Frontal cortex (tissue), 4 donors: ENCODE measurements at places on chromosomes 13 and 19.

DNA sequence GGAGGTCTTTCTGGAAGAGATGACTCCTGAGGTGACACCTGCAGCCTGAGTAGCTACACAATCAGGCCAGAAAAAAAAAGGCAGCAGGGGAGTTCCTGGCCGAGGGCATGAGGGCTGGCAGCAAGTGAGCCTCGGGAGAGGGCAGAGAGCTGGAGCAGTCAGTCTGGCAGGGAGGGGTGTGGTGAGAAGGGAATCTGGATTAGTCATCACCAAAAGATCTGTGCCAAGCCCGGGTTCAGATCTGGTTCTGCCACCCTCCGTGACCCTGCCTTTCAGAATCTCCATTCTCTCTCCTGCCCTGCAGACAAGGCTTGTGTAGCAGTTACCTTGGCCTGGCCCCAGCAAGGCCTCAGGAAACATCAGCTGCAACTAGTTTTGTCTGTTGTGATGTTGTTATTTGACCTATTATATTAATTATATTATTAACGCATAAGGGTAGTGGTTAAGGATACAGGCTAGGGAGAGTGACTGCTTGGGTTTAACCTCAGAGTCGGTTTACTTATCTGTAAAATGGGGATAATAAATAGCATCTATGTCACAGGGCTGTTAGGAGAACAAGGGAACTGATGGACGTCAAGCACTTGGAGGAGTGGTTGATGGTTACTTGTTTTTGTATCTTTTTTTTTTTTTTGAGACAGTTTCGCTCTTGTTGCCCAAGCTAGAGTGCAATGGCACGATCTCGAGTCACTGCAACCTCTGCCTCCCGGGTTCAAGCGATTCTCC lies 2.7 kb upstream of the CAPNS1 start:
- no peak for DNase-seq

DNA sequence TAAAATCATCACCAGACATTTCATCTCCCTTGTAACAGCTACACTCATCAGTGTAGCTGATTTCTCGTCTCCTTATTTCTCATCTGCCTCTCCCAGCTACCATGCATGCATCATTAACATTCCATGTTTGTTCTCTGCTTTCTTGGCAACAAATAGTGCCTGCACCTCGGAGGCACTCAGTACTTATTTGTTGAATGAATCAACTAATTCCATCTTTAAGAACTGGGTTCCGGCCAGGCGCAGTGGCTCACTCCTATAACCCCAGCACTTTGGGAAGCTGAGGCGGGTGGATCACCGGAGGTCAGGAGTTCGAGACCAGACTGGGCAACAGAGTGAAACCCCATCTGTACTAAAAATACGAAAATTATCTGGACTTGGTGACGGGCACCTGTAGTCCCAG lies 63.9 kb upstream of the GTF3A start:
- DNase-seq, result no peak

DNA sequence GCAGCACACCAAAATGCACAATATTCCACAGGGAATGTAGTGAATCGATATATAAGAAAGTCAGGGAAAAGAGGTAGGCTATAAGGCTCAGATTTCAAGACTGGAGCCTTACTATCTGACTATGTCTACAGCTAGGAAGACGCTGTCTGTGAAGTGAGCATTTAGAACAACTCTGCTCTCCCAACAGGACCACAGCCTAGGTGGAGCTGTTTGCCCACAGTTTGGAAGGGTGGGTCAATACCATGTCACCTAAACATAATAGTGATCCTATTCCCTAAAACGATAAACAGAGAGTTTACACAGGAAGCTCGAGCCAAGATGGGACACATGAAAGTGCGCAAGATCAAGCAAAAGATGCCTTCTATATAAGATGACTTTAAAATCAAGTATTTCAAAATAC lies 2486.0 kb upstream of the PCDH20 start:
- DNase-seq, result no peak

- no peak for DNase-seq
Observed at GRCh38 chr13:42272804-42273175, 838 bp downstream of the AKAP11 start.

- no peak for DNase-seq
Observed at GRCh38 chr19:30857966-30858490, 485.8 kb downstream of the ZNF536 start.

- no peak for DNase-seq
Observed at GRCh38 chr19:1366899-1367870, 16.5 kb upstream of the NDUFS7 start.

DNA sequence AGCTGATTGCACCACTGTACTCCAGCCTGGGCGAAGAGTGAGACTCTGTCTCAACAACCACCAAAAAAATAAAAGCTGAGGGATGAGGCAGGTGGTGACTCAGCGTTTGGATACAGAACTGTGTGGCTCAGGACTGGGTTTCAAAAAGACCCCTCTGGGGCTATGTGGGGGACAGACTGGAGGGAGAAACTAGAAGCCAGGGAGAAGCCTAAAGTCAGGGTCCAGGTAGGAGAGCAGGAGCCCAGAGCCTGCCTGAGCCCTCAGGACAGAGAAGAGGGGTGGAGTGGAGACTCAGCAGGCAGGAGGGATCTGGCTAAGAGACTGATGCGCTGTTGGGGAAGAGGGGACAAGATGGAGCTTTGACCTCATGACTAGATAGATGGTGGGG lies 1.8 kb upstream of the CD37 start:
- no peak for DNase-seq

- DNase-seq, result no peak
Observed at GRCh38 chr13:49571299-49572240, 13.8 kb downstream of the RCBTB1 start.

DNA sequence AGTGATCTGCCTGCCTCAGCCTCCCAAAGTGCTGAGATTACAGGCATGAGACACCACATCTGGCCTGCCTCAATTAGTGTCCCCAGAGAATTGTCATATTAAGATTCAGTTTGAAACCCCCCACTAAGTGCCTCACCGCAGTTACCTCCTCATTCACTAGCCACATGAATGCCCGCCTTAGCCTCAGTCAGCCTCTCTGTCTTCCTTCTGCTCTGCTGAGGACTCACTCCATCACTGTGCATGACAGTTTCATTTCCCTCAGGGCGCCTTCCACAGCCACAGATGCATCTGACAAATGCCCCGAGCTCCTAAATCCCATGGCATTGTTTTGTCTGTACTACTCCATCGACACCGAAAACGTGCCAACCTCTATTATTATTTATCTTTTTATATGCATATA lies 23.3 kb downstream of the MIPEP start:
- no peak for DNase-seq

- DNase-seq, result no peak
Observed at GRCh38 chr13:20669162-20669561, 34.3 kb upstream of the IL17D start.

DNA sequence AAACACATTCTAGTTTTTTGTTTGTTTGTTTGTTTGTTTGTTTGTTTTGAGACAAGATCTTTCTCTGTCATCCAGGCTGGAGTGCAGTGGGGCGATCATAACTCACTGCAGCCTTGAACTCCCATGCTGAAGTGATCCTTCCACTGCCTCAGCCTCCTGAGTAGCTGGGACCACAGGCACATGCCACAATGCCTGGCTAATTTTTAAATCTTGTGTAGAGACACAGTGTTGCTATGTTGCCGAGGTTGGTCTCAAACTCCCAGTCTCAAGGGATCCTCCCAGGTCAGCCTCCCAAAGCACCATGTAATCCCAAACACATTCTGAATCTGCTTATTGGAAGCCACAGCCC lies 15.8 kb downstream of the PLA2G4C start:
- no peak for DNase-seq

DNA sequence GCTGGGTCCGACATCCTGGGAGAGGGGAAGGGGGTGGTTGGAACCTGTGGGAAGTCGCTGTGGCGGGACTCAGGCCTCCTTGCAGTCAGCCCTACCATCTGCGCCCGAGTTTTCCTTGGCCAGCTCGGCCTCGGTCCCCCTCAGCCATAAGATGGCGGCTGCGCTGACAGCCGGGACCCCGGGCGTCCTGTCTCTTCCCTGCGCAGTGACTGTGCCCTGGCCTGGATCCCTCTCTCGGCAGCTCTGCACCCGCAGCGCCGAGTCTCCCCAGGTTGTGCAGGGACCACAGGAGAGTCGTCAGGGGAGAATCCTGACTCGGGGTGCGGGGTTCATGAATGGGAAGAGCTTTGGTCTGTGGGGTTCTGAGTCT lies 345 bp downstream of the ZNF257 start:
- no peak for DNase-seq

- no peak for DNase-seq
Observed at GRCh38 chr13:80382576-80382975, 41.6 kb upstream of the SPRY2 start.

DNA sequence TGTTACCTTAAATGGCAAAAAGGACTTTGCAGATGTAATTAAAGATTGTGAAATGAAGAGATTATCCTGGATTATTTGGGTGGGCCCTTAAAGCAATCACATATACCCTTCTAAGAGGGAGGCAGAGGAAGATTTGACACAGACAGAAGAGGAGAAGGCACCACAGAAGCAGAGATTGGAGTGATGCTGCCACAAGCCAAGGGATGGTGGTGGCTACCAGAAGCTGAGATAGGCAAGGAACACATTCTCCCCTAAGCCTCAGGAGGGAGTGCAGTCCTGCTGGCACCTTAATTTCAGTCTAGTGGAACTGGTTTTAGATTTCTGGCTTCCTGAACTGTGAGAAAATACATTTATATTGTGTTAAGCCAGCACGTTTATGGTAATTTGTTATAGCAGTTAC lies 24.2 kb downstream of the DEDD2 start:
- DNase-seq, result no peak

DNA sequence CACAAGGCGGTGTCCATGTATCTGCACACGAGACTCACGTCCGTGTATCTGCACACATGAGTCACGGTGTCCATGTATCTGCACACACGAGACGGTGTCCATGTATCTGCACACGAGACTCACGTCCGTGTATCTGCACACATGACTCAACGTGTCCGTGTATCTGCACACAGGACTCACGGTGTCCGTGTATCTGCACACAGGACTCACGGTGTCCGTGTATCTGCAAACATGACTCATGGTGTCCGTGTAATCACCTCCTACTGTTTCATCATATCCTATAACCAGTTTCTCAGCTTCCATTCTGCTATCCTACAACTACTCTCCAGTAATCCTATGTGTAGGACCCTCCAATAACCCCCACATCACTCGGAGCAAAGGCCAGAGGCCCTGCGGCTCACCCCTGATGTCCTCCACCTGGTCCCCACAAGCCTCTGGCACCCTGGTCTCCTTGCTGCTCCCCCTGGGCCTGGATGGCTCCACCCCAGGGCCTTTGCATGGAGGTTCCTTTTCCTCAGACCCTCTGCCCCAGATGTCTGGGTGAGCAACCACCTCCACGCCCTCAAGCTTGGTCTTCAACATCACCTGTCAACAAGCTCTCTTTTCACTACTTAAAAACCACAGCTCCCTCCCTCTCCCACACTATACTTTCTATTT lies 2.5 kb upstream of the TMEM255B start:
- DNase-seq, result no peak

DNA sequence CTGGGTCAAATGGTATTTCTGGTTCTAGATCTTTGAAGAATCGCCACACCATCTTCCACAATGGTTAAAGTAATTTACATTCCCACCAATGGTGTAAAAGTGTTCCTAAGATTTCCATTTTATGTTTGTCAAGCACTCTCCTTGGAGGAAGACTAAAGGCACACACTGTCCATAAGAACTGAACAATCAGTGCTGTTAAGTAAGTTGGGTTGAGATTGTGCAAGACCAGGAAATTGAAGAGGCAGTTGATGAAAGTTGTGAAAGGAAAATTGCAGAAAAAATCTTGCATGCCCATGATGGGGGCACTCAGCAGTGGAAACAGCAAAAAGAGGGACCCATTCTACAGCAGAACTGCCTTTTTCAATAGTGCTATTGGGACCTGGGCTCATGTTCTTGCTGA lies 323.6 kb downstream of the DLEU7 start:
- no peak for DNase-seq

GRCh38 chr13:37068962-37069361 lies 9.5 kb upstream of the SUPT20H start:
- no peak for DNase-seq

DNA sequence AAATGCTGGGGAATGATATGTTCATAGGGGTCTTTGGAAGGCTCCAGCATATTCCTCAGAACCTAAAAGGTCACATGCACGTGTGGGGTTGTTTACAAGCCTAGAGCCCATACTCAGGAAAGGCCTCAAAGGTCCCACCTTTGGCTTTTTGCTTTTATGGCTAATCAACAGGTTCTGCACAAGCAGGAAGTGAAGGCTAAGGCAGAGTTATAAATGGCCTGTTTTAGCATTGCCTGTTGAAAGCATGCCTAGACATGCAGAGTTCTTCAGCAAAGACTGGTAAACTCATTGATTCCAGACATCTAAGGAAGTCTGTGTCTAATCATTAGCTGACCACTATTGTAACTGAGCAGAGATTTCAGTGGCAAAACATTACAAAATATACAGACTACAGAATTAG lies 198.3 kb downstream of the KCNRG start:
- no peak for DNase-seq

DNA sequence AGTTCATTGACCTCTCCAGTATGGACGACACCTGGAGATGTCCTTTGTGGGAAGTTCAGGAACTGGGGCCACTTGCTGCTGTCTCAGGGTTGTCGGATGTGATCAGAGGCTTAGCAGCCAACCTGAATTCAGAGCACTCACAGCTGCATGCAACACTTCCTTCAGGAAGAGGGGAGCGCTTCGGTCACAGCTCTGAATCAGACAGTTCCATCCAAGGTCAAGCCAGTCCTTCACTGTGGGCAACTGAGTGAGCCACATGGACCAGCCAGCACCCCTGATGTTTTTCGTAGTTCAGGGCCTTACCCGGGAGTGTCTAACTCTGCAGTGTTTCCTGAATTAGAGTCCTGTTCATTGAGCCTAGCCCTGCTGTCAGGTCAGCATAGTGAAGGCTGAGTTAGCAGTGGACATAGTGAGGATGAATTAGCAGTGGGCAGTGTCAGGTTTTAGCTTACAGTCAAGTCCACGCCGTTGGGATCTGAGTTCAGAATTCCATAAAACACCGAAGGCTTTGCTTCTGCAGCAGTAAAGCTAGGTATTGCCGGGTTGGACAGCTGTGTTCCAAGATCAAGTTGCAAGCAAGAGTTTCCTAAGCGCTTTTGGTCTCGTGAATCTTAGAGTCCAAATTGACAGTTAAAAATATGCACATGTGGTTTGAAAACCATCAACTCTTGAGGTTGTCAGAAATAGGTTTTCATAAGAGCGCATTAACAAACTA lies 5.1 kb downstream of the ZNF555 start:
- DNase-seq, result no peak

GRCh38 chr13:31011901-31012654 lies 79.6 kb downstream of the TEX26 start:
- no peak for DNase-seq
